AG10803 (cell line): ENCODE measurements at places on chromosomes 12 and 14.
A peak's percentile ranks its signal among the peaks of the same experiment; 100 is the strongest.

GRCh38 chr14:93039649-93040315 lies 75.9 kb downstream of the ITPK1 start:
- DNase-seq: no peak

DNA sequence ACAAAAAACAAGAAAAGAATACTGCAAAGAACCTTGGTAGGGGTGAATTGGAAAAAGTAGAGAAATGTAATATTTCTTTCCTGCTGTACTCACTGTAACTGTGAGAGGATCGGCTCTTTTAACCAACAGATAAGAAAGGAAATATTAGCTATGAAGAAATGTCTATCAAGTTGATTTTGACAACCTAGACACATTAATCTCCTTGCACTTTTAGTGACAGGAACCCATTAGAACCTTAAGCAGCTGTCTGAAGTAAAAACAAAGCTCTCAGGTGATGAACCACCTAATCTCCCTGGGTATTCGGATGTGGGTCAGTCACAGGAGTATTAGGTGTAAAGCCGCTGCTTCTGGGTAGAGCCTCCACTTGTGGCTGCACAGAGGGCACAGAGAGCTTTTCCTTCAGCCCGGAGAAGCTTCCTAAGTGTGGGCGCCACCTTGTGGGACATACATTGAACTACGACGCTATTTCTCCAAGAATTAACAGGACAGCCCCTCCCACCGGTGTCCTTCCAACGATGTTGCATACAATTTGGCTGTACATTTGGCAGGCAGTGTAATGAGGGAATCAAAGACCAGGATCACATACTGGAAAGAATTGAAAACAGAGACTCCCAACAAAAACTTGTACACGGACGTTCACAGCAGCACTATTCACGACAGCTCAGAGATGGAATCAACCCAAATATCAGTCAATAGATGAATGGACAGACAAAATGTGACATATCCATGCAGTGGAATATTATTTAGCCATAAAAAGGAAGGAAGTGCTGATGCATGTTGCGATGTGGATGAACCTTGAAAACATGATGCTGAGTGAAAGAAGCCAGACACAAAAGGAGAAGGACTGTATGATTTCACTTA lies 28.9 kb upstream of the MAPKAPK5 start:
- peak; percentile 82 for DNase-seq

GRCh38 chr12:3550839-3551238 lies 59.8 kb downstream of the PRMT8 start:
- no peak for DNase-seq

- DNase-seq: no peak
These were observed 182.5 kb upstream of the RGS6 start for GRCh38 chr14:71749613-71750238.

DNA sequence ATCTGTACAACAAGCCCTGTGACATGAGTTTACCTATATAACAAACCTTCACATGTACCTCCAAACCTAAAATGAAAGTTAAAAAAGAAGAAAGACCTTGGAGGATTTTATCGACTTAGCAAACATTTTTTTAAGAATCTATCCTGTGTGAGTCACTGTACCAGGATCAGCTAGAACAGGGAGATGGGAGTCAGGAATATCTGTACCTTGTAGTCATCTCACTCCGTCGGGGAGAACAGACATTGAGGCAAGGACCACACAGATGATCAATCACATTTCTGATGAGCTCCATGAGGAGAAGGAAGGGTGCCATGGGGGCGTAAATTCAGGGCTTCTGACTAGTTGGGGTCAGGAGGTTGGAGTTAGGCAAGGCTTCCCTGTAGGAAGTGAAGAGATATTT lies 310.6 kb downstream of the VRK1 start:
- DNase-seq: no peak
